ENCODE measurements at places on chromosomes 5 and 9. TPM values are rescaled to one million over a fixed set of nuclear protein-coding genes. Genes with fewer than 3 reads are reported as not detected.

UGT3A1 gene
- not detected for polyA plus RNA-seq

C9orf50 gene
- polyA plus RNA-seq = 0.54 TPM

MYORG gene
- 4.6 TPM for polyA plus RNA-seq

IER5L gene
- polyA plus RNA-seq = 5.2 TPM

SPOCK1 gene
- polyA plus RNA-seq = 1.4 TPM

HMCN2 gene
- polyA plus RNA-seq = 1.0 TPM

AGXT2 gene
- polyA plus RNA-seq = 0.18 TPM

- DNase-seq = no peak
Measured at GRCh38 chr9:135077497-135078200, 9.8 kb upstream of the OLFM1 start.

- no peak for DNase-seq
Measured at GRCh38 chr5:33338336-33339110, 102.2 kb upstream of the TARS1 start.

DNA sequence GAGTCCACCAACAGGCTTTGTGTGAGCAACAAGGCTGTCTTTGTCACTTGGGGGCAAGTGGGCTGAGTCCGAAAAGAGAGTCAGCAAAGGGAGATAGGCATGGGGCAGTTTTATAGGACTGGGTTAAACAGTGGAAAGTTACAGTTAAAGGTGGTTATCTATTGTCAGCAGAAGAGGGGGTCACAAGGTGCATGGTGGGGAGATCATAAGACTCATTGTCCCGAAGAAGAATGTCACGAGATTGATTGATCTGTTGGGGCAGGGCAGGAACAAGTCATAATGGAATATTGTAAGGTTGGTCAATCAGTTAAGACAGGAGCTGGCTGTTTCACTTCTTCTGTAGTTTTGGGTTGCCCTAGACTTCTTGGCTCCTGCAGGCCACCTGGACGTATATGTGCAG lies 7.6 kb upstream of the HMGCS1 start:
- DNase-seq = no peak

DNA sequence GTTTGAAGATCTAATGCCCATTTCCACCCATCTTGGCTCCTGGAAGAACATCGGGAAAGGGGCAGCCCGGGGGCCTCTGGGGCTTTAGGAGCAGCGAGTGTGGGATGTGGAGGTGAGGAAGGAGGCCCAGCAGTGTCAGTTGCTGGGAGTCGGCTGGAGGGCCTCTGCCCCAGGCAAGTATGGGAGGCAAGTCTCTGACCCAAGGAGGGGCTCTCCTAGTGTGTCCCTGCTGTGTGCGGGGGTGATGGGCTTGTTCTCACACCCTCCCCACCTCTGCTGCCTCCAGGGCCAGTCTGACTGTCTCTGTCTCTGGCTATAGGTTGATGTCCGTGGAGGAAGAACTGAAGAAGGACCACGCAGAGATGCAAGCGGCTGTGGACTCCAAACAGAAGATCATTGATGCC lies 129.7 kb downstream of the DAB2IP start:
- no peak for DNase-seq

DNA sequence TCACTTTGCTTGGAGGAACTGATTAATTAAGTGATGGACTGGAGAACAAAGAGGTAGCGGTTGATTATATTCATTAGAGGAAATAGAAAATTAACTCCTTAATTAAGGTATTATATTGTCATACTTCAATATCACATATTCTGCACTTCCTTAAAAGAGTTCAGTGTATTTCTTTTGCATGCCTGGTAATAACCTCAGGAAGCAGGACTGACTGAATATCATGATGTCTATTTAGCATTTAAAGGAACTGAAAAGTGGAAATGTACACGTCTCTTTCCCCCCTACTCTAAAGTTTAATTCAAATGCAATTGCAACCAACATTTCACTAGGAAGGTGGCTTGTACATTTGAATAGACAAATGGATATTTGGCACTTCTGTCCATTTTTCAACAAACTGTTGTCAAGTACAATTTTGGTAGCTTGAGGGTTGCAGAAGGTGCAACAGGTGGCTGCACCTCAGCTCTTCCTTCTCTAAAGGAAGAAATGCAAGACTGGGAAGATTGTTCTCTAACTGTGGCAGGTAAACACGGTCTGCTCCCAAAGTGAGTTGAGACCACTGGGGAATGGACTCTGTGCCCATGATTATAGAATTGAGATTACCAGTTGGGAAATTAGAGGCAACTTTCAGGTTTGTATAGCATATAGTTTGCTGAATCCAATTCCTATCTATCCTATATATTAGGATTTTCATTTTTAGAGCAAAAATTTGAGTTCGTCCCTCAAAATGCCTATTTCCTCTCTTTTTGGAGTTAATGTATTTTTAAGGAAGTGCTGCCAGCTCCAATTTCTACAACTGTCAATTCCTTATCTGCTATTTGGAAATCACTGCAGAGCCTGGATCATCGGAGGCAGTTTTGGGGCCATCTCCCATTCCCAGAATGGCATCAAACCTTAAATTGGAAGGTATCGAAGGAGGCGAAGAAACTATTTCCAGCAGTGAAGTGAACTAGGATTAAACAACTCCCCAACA lies 98.9 kb upstream of the TAF11L2 start:
- no peak for DNase-seq

- DNase-seq = no peak
Measured at GRCh38 chr5:103353581-103353980, 95.0 kb downstream of the MACIR start.

- no peak for DNase-seq
Measured at GRCh38 chr5:17192191-17192590, 25.2 kb upstream of the BASP1 start.

GRCh38 chr5:141234109-141234667 lies 11.0 kb upstream of the PCDHB15 start:
- DNase-seq = peak; percentile 22

DNA sequence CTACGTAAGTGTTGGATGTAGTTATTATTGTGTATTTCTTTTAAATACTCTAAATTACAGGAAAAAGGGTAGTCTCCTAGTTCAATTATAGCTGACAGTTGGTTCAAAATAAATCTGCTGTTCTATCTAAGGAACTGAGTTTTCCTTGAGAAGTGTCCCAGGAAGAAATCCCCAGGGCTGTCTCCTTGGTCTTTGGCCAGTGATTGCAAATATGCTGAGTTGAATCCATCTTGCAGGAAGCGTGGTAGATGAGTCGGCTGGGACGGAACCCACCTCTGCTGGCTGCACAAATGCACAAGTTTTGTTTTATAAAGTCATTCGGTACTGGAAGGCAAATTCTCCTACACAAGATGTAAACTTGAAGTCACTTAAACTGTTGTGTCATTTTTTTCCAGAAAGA lies 30.2 kb upstream of the HOMER1 start:
- no peak for DNase-seq

GRCh38 chr5:429453-430188 lies 13.4 kb upstream of the EXOC3 start:
- peak; percentile 47 for DNase-seq

GRCh38 chr9:37936965-37937364 lies 33.0 kb upstream of the SLC25A51 start:
- DNase-seq = no peak

- no peak for DNase-seq
Measured at GRCh38 chr5:52767766-52768480, 19.8 kb upstream of the ITGA1 start.

GRCh38 chr9:13049223-13049622 lies 230.3 kb downstream of the MPDZ start:
- DNase-seq = no peak

DNA sequence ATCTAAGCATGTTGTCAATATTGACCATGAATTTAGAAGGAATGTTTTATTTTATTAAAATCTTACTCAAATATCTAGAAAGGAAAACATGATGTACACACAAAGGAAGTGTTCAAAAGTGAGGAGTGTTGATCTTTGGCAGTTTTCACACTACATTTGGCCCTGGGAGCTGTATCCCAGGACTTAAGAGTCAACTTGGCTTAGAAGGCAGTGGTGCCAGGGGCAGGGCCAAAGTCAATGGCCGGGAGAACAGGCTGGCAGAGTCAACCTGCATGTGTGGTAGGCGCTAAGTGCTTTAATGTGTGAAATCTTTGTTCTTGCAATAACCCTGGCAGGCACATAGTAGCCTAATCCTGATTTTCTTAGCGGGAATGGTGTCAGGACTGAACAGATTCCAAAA lies 228.4 kb downstream of the TENT4A start:
- peak; percentile 2 for DNase-seq
